ENCODE measurements at places on chromosomes 7 and 10. TPM values are rescaled to one million over a fixed set of nuclear protein-coding genes. Genes with fewer than 3 reads are reported as not detected.

SLC35G1 gene
- total RNA-seq = 2.9 TPM

ARMC3 gene
- not detected for total RNA-seq

CASP7 gene
- 19.8 TPM for total RNA-seq

C10orf90 gene
- total RNA-seq = 0.26 TPM

ANXA8 gene
- total RNA-seq = not detected

MRC1 gene
- total RNA-seq = under 0.01 TPM

NUDCD3 gene
- total RNA-seq = 113 TPM

GIMAP8 gene
- 0.07 TPM for total RNA-seq

IL15RA gene
- total RNA-seq = 5.0 TPM

RNF32 gene
- 0.33 TPM for total RNA-seq
